Activated CD8-positive, alpha-beta memory T cell treated with anti-CD3 and anti-CD28 coated beads, Interleukin-2, amount 10 ng/mL, durations not matched to agents 7 days and 5 days (primary cell): ENCODE measurements at places on chromosomes 7 and 10. TPM values are rescaled to one million over a fixed set of nuclear protein-coding genes. Genes with fewer than 3 reads are reported as not detected.

The CFAP43 gene
- not detected for total RNA-seq

The OPN1SW gene
- total RNA-seq = not detected

GRCh38 chr7:64640504-64640903 is 25.4 kb upstream of the ZNF107 start:
- no peak overlapping the region for H3K27ac ChIP-seq
- DNase-seq = no peak
- H3K4me1 ChIP-seq = no peaks in the 10 kb centered on the region
- no peaks in the 10 kb centered on the region for H3K36me3 ChIP-seq

DNA sequence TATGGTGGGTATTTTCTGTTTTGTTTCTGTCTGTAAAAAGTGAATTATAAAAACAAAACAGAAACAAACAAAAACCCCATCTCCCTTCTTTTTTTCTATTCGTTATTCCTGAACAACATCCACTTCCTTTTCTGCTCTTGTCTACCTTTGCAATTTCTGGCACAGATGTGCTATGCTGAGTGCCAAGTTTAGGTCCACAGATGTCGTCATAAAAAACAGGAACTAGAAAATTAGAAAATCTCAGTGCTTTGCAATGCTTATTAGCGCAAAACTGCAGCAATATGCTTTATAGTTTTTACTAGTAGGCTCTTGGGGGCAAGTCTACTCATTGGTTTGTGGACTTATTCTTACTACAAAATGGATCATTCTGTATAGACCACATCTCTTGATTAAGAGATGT is 94.2 kb upstream of the PRKCQ start:
- DNase-seq = no peak
- H3K27ac ChIP-seq = no peak overlapping the region
- peaks cover 30% of the 10 kb centered on the region for H3K27me3 ChIP-seq
- H3K4me3 ChIP-seq = no peak overlapping the region
- peaks cover 10% of the 10 kb centered on the region for H3K4me1 ChIP-seq

The HDAC9 gene
- total RNA-seq = 2.9 TPM

GRCh38 chr10:52869864-52870263 is 97.3 kb upstream of the MBL2 start:
- H3K4me1 ChIP-seq = no peaks in the 10 kb centered on the region
- H3K36me3 ChIP-seq = no peaks in the 10 kb centered on the region
- no peaks in the 10 kb centered on the region for H3K27me3 ChIP-seq
- DNase-seq = no peak
- no peak overlapping the region for H3K4me3 ChIP-seq

GRCh38 chr10:121678631-121679174 is 80.5 kb upstream of the FGFR2 start:
- no peaks in the 10 kb centered on the region for H3K36me3 ChIP-seq
- DNase-seq = no peak
- H3K27me3 ChIP-seq = no peaks in the 10 kb centered on the region
- H3K27ac ChIP-seq = no peak overlapping the region
- H3K4me3 ChIP-seq = no peak overlapping the region
- H3K4me1 ChIP-seq = no peaks in the 10 kb centered on the region

GRCh38 chr10:88374392-88375175 is 208.5 kb downstream of the RNLS start:
- H3K4me3 ChIP-seq = no peak overlapping the region
- peaks cover 6% of the 10 kb centered on the region for H3K4me1 ChIP-seq
- H3K27me3 ChIP-seq = no peaks in the 10 kb centered on the region
- no peak for DNase-seq
- peaks cover 9% of the 10 kb centered on the region for H3K36me3 ChIP-seq

GRCh38 chr7:158014976-158015375 is 572.6 kb downstream of the PTPRN2 start:
- H3K36me3 ChIP-seq = no peaks in the 10 kb centered on the region
- no peak for DNase-seq
- H3K4me1 ChIP-seq = peaks cover 5% of the 10 kb centered on the region
- no peak overlapping the region for H3K4me3 ChIP-seq

- H3K4me3 ChIP-seq = no peak overlapping the region
- H3K36me3 ChIP-seq = no peaks in the 10 kb centered on the region
- no peaks in the 10 kb centered on the region for H3K4me1 ChIP-seq
- DNase-seq = no peak
- peaks cover 9% of the 10 kb centered on the region for H3K27me3 ChIP-seq
Measured at GRCh38 chr7:108294595-108294994, 161.6 kb downstream of the NRCAM start.

The PLEKHS1 gene
- not detected for total RNA-seq

The CYP2C18 gene
- total RNA-seq = not detected

GRCh38 chr7:70944516-70944915 is 187.4 kb upstream of the GALNT17 start:
- no peaks in the 10 kb centered on the region for H3K4me1 ChIP-seq
- no peak overlapping the region for H3K27ac ChIP-seq
- no peak overlapping the region for H3K4me3 ChIP-seq
- H3K27me3 ChIP-seq = no peaks in the 10 kb centered on the region

DNA sequence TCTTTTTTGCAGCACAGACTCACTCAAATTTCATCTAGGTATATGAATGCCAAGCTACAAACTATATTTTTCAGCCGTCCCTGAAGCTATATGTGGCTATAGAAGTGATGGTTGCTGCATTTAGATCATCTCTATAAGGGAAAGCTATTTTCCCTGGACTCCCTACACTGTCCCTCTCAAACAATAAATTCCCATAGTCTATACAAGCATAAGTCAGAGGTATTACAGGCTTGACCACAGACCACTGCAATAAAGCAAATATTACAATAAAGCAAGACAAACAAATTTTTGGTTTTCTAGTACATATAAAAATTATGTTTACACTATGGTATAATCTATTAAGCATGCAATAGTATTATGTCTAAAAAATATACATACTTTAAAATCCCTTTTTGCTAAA is 1015.5 kb upstream of the LRRN3 start:
- no peak overlapping the region for H3K4me3 ChIP-seq
- H3K27ac ChIP-seq = no peak overlapping the region
- no peaks in the 10 kb centered on the region for H3K27me3 ChIP-seq
- no peaks in the 10 kb centered on the region for H3K4me1 ChIP-seq

GRCh38 chr7:71824006-71824760 is 588.0 kb downstream of the CALN1 start:
- DNase-seq = no peak
- no peak overlapping the region for H3K27ac ChIP-seq
- H3K4me1 ChIP-seq = no peaks in the 10 kb centered on the region
- H3K27me3 ChIP-seq = no peaks in the 10 kb centered on the region
